ENCODE measurements at places on chromosomes 6 and 20. TPM values are rescaled to one million over a fixed set of nuclear protein-coding genes. Genes with fewer than 3 reads are reported as not detected.

CPXM1 gene
- 130 TPM for total RNA-seq

C4B gene
- total RNA-seq: 6.6 TPM

MUC21 gene
- not detected for total RNA-seq

NAA20 gene
- 38.1 TPM for total RNA-seq

CHMP4B gene
- 137 TPM for total RNA-seq

TFAP2C gene
- 0.50 TPM for total RNA-seq

DNAJC5 gene
- total RNA-seq: 41.8 TPM

SLC22A7 gene
- total RNA-seq: not detected

ZSCAN23 gene
- 22.6 TPM for total RNA-seq

CFAP206 gene
- total RNA-seq: 1.2 TPM

PTGIS gene
- 19.3 TPM for total RNA-seq

RNF39 gene
- total RNA-seq: not detected

CCHCR1 gene
- 47.3 TPM for total RNA-seq

KIAA0408 gene
- total RNA-seq: 1.4 TPM

ISM1 gene
- 0.36 TPM for total RNA-seq

- DNase-seq: no peak
These were observed 187.5 kb downstream of the BACH2 start for GRCh38 chr6:90109141-90109540.

DNA sequence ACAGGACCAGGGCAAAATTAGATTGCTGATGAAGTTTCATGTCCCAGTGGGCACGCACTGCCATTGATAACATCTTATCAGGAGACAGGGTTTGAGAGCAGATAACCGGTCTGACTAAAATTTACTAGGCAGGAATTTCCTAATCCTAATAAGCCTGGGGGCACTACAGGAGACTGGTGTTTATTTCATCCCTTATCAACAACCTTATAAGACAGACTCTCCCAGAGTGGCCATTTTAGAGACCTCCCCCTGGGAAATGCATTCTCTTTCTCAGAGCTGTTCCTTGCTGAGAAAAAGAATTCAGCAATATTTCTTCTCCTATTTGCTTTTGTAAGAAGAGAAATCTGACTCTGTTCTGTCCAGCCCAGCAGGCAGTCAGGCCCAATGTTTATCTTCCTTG lies 423.4 kb upstream of the IMPG1 start:
- no peak for DNase-seq

DNA sequence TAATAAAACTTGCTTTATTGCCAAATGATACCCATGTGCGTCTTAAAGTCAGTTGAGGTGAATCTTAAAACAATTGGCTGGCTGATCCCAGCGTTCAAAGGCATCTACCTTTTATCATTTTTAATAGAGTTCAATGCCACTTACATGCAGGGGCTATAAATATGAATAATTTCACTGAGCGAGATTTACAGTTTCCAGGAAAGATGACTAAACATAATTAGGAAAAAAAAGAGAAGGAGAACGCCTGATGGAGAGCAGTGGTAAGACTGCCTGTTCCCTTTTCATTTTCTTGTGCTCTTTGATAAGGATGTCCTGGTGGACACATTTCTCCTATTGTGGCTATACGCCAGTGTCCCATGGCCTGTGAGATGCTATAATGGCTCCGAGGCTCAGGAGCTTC lies 139.9 kb upstream of the SLC22A23 start:
- DNase-seq: no peak

- DNase-seq: no peak
These were observed 284.5 kb downstream of the UST start for GRCh38 chr6:149031201-149031858.

GRCh38 chr6:72621291-72622093 lies at the start of gene KCNQ5:
KCNQ5 (plus strand) TSS chr6:72622064.
- DNase-seq: peak; percentile 21

DNA sequence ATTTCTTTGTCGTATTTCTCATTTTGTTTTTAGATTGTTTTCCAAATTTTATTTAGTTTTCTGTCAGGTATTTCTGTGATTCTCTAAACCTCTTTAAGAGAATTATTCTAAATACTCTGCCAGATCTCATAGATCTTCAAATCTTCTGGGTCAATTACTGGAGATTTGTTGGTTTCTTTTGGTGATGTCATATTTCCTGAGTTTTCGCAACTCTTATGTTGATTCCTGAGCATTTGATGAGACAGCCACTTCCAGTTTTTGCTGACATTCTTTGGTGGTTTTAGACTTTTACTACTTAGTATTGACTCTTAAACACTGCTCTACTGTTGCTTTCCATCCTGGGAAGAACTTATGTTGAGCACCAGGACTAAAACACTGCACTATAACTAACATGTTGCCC lies 21.9 kb downstream of the ADGB start:
- DNase-seq: no peak

GRCh38 chr6:3085074-3085473 lies 16.8 kb downstream of the RIPK1 start:
- no peak for DNase-seq

GRCh38 chr20:19423900-19424620 lies 211.6 kb downstream of the SLC24A3 start:
- no peak for DNase-seq

- DNase-seq: no peak
These were observed 10.3 kb downstream of the CLDN20 start for GRCh38 chr6:155274106-155274505.

- no peak for DNase-seq
These were observed 110.2 kb upstream of the ZNF184 start for GRCh38 chr6:27582928-27583725.

DNA sequence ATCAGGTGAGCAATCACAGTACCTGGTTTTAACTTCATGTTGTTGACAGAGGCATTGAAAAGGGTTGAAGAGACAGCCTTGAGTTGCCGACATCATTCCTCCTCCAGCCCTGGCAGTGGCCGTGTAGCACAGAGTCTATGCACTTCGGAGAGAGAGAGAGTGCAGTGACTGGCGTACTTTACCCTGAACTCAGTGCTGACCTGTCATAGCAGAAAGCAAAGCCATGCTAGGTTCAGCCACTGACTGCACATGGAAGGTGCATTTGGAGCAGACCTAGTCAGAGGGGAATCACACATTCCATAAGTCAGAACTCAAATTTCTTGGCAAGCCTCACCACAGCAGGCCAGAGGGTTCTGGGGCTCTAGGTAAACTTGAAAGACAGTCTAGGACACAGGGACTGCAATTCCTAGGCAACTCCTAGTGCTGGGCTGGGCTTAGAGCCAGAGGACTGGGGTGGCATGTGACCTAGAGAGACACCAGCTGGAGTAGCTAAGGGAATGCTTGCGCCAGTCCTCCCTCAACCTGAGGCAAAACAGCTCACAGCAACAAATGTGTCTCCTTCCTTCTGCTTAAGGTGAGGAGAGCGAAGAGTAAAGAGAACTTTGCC lies 69.1 kb downstream of the ELOVL4 start:
- no peak for DNase-seq

- DNase-seq: no peak
These were observed 228.9 kb downstream of the ALDH8A1 start for GRCh38 chr6:134721060-134721405.

DNA sequence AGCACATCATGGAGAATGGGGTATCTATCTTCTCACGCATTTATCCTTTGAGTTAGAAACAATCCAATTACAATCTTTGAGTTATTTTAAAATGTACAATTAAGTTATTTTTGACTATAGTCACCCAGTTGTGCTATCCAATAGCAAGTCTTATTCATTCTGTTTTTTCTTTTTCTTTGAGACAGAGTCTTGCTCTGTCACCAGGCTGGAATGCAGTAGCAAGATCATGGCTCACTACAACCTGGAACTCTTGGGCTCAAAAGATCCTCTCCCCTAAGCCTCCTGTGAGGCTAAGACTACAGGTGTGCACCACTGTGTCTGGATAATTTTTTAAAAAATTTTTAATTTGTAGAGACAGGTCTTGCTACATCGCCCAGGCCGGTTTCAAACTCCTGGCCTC lies 201.5 kb upstream of the ZNF217 start:
- DNase-seq: no peak

DNA sequence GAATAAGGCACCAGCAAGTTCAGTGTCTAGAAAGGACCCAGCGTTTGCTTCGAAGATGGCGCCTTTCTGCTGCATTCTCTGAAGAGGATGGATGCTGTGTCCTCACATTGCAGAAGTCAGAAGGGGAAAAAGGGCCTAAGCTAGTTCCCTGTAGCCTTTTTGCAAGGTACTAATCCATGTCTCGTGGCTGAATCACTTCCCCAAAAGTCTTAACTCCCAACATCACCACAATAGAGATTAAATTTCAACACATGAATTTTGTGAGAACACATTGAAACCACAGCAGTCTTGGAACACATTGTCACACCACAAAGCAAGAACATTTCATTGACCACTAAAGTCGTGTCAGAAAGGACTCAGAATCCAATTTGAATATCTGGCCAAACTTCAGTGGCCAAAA lies 42.1 kb downstream of the KLHL31 start:
- no peak for DNase-seq

DNA sequence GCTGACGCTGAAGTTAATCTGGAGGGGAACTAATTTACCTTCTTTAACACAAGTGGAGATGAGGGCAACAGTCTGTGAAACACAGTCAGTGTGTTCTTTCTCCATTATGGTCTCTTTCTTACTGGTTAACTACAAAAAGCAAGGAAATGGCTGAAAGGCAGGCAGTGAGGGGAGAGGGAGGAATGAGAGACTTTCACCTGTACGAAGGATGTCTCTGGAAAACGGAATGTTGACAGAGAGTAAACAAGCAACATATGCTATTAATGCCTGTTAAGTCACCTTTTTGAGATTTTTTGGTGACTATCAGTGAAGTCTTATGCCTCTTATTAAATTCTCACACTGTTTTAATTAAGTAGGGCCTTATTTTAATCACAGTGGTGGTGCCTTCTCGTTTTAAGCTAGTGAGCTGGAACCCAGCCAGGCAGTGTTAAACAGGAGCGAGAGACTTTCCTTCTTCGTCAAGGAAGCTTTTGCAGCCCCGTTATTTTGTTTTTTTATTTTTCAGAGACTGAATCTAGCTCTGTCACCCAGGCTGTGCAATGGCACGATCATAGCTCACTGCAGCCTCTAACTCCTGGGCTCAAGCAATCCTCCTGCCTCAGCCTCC lies 165.6 kb downstream of the ATXN1 start:
- DNase-seq: no peak

GRCh38 chr6:142374965-142375733 lies 73.3 kb downstream of the ADGRG6 start:
- DNase-seq: no peak

- DNase-seq: no peak
These were observed 54.9 kb downstream of the PXDC1 start for GRCh38 chr6:3696525-3697088.

DNA sequence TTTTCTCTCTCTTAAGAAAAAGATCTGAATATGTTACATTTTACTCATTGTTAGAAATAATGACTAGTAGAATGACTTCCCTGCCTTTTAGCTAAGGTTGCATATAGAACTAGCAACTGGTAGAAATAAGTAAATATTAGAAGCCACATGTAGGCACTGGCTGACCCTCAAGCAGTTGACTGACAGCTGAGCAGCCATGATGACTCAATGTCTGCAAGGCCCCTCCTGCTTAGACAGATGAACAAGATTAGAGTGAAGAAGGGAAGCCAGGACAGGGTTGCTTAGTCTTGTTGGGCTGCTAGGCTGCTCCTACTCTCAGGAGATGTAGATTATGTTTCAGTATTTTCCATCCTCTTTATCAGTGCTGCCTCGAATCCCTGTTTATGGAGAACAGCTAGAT lies 6.5 kb downstream of the MEP1A start:
- no peak for DNase-seq

GRCh38 chr6:113920663-113921267 lies 50.2 kb downstream of the HDAC2 start:
- no peak for DNase-seq

DNA sequence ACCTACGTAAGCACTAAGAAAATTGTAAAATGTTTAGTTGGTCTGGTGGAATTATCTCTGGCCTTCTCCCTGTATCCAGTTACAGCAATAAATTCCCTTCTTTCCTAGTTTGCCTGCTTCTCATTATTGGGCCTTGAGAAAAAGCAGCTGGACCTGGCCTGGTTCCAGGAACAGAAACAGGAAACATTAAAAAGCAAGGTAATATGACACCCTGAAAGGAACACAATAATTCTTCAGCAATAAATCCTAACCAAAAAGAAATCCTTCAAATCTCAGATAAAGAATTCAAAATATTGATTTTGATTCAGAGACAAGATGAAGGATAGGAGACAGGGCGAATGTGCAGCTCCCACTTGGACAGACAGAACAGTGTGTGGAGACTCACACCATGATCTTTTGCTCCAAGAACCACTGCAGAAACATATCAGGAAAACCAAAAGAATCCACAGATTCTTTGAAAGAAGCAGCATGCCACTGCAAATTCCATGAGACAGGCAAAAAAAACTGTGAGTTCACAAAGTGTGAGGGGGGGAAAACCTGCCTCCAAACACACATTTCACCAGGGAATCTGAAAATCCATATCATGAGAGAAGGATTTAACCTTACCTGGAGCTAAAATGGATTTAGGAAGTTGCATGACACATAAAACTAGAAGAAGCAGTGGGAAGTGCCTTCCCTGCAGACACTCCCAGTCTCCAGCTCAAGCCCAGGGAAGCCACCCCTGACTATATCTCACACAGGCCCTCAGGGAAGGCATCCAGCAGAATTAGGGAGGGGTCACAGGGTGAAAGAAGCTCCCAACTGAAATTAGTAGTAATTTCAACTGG lies 28.9 kb downstream of the TREM1 start:
- DNase-seq: no peak

DNA sequence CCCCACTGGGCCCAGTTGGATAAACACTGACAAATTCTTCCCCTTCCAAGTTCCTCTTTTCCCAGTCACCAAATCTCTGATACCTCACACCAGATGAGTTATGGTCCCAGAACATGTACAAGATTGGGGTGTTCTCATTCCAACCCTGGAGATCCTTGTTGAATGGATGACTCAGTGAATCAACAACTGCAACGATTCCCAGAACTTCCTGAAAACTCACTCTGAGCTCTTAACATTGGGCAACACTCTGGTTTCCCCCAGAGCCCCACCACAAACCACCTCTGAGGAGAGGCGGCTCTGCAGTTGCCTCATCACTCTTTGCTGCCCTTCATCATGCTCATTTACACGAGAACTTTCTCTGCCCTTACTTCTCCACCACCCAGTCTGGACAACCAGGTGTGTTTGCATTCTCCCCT lies 115.2 kb downstream of the MRPL14 start:
- no peak for DNase-seq

DNA sequence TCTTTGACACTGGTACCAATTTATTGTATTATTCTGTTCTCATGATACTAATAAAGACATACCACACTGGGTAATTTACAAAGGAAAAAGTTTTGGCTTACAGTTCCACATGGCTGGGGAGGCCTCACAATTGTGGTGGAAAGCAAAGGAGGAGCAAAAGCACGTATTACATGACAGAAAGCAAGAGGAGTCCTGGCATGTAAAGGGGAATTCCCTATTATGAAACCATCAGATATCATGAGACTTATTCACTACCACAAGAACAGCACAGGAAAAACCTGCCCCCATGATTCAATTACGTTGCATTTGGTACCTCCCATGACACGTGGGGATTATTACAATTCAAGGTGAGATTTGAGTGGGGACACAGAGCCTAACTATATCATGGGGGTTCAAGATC lies 43.4 kb downstream of the SLC22A2 start:
- no peak for DNase-seq
